ENCODE measurements at places on chromosomes 7 and 10.

DNA sequence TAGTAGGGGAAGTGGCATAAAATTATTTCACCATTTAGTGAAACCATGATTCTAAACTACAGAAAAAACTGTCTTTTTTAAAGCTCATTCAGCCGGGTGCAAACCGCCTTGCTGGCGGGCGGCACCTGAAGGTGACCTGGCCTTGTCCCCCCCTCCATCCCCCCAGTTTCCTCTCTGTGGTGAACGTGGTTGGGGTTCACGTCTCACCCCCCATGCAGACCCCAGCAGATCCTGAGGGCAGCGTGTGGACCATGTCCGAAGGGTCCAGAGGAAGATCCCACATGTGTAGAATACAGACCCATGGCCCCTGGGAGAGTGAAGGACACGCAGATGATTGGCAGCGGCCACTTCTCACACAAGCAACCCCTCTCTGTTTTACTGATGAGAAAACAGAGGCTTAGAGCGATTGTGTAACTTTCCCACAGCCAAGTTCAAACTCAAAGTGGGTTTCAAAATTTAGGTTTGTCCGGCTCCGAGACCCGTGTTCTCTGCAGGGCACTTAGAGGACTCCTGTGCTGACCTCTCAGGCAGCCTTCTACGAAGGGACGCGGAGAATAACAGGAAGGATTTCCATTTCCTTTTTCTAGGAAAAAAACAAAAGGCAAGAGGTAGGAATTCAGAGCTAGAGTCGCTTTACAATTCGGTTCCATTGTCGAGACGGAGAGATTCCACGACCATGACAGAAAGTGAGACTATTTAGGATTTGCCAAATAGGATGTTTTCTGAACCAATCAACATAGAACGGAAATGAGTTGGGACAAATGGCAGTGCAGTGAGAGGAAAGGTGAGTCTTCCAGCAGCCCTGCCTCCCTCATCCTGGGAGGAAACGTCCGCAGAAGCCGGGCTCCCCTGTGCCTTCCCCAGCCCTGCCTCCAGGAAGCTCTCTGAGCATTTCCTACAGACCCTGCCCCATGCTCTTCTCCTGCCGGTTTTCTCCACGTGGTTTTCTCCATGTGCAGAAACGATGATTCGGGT is 67.6 kb upstream of the PITRM1 start:
- DNase-seq: no peak

DNA sequence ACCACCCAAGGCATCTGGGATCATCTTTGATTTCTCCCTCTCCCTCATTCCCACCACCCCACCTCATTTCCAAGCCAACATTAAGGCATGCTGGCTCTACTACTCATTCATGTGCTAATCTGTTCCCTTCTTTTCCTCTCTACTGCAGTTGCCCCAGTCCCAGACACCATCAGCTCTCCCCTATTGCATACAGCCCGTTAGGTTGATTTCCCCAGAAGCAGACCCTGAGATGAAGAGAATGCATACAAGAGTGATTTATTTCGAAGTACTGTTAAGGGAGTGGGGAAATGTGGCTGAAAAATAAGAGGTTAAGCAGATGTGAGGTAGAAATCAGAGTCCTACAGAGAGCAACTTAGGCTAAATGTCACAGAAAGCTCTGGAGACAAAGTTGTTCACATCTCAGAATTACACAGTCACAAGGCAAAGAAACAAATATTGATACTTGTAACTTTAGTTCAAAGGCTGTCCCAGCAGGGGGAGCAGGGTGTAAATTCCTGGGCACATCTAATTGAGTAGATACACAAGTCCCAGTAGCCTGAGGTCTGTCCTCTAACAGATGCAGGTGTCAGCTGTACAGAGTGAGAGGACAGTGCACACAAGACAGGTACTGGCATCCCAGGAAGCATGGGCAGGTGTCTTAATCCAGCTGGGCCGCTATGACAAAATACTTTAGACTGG is 20.9 kb downstream of the AKR1D1 start:
- no peak for DNase-seq

DNA sequence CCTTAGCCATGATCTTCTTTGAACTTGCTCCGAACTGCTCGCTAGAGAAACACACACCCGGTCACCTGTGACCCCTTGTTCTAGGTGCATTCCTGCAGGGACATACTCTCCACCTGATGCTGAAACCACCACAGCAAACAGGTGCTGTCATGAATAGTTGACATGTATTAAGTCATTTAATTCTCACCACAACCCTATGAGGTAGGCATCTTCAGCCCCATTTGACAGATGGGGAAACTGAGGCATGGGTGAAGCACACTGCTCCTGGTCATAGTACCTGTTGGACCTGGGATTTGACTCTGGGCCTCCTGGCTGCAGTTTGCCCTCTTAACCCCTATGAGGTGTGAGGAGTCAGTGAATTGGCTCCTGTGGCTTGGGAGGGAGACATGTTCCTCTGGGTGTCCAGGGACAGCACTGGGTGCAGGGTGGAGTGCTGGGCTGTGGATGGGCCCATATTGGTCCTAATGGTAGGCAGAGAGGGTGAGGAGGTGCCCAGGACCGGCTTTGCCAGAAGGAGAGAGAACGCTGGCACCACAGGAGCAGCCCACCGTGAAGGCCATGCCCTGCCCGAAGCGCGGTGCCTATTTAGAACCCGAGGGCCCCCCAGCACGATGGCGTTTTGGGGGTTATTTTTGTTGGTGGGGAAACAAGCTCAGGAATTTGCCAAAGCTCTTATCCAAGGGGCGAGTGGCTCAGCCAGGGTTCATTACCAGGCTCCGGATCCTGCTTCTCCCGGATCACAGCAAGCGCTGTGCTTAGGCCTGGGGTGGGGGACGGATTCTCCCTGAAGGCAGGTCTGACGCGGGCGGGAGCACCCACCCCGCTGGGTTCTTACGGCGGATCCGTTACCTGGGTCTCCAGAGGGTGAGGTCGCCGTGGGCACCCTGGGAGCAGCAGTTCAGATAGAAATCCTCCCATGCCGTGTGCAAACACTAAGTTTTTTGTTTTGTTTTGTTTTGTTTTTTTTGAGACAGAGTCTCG is 52.3 kb downstream of the GLRX3 start:
- DNase-seq: no peak

DNA sequence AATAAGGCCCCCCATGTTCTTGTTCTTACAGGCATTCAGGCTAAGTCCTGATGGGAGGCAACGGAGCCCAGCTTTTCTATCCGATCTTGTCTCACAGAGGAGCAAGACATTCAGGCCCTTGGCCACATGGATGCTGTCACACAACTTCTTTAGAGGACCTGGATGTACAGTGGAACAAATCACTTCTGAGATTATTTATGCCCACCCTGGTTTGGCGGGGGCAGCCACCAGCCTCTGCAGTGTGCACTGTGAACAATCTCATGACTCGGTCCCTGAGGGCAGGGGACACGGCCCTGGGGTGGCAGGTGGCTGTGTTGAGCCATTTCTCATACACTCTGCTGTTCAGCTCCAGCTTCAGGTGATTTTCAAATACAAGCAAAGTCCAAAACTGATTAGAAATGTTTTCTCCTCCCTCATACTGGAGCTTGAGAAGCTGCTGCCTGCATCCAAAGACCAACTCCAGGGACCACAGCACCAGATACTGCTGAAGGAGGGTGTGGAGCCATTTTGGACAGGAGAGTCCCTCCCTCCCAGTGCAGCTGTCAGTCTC is 441.3 kb downstream of the GRID1 start:
- no peak for DNase-seq

- DNase-seq: no peak
These were observed 100.1 kb upstream of the FAM20C start for GRCh38 chr7:92231-92674.

GRCh38 chr7:16563281-16564022 is 36.8 kb downstream of the LRRC72 start:
- no peak for DNase-seq

DNA sequence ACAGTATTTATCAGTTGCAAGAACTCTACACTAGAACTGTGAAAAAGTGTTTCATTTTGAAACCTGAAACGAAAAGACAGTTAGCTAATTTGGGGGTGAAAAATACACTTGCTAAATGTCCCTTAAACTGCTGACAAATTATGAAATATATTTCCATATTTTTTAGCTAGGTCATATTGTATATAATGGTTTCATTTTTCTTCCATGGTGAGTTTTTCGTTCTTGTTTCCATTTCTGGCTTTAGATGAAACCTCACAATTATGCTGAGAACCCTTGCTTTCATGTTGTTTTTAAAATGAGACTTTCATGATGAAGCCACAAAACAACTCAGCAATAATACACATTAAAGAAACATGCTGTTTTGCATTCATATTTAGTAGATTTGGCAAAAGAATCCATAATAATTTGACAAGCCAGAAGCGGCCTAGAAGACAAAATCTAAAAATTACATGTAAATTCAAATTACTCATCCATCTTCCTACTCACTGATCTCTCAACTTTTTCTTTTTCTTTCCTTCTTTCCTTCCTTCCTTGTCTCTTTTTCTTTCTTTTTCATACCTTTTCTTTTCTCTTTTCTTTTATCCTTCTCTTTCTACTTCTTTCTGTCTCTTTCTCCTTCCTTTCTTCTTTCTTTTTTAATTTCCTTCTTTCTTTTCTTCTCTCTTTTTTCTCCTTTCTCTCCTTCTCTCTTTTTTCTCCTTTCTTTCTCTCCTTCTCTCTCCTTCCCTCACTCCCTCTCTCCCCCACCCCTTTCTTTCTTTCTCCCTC is 46.5 kb upstream of the ITGB8 start:
- no peak for DNase-seq

DNA sequence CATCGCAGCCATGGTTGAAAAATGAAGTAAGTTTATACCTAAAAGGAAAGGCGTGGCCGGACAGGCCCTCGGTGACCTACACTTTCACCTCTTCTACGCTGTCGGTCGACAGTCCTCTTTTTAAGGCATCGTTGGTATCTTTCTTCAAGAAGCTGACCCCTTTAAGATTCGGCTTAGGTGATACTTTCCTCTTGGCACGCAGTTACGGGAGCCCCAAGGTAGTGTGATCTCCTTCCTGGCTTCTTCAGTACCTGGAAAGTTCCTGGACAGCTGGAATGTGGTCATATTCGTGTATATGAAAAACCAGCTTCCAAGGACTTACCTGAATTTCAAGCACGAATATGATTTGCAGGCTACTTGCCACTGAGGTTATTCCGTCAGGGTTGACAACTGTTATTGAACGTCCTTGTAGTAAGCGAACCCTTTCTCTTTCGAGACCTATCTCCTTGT is 885 bp upstream of the SYPL1 start:
- no peak for DNase-seq

DNA sequence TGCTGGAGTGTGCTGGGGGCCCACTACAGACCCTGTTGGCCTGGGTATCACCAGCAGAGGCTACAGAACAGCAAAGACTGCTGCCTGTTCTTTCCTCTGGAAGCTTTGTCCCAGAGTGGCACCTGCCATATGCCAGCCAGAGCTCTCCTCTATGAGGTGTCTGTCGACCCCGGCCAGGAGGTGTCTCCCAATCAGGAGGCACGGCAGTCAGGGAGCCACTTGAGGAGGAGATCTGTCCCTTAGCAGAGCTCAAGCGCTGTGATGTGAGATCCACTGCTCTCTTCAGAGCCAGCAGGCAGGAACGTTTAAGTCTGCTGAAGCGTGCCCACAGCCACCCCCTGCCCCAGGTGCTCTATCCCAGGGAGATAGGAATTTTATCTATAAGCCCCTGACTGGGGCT is 316.2 kb downstream of the ETV1 start:
- no peak for DNase-seq

- DNase-seq: no peak
These were observed 8.1 kb downstream of the TRIM8 start for GRCh38 chr10:102652170-102652916.

GRCh38 chr7:24039991-24040624 is 243.9 kb upstream of the NPY start:
- DNase-seq: no peak

DNA sequence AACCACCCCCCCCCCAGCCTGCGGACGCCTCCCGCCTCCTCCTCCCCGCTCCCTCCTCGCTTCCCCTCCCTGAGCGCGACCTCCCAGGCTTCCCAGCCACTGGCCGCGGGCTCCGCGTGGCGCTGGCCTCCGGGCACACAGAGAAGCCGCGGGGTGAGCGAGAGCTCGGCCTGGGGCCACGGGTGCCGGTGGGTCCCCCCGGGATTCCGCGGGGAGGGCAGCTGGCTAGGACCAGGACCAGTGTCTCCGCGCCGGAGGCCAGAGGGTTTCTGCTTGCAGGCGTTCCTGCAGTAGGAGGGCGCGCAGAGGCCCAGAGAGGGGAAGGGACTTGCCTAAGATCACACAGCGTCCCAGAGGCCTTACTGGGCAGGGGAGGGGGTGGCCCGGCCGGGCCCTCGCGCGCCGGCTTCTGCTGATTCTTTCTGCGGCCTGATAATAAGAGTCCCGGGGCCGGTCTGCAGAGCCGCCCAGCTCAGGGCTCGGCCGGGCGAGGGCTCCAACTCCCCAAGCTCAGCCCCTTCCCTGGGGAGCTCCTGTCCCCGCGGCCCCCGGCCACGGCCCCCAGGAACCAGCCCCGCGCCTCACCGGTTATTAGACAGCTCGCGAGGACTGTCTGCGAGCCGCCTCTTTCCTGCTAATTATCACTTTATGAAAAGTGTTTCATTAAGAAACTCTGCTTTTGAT is 10.1 kb downstream of the UNCX start:
- DNase-seq: no peak

DNA sequence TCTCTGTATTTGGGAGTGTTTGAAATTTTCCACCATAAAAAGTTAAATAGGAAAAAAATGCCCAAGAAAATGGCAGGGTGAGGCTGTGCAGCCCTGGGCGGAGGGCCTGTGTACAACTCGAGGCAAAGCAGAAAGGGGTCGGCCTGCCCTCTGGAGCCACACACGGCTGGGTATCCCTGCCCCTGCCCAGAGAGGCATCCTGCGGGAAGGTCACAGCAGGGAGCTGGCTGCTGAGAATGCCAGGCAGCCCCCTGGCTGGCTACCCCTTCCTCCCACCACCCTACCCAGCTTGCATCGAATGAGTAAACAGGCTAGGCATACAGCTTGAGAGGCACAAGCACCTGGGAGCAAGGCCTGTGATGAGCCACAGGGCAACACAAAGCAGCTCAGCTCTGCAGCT is 46.1 kb downstream of the CAMK2B start:
- no peak for DNase-seq

DNA sequence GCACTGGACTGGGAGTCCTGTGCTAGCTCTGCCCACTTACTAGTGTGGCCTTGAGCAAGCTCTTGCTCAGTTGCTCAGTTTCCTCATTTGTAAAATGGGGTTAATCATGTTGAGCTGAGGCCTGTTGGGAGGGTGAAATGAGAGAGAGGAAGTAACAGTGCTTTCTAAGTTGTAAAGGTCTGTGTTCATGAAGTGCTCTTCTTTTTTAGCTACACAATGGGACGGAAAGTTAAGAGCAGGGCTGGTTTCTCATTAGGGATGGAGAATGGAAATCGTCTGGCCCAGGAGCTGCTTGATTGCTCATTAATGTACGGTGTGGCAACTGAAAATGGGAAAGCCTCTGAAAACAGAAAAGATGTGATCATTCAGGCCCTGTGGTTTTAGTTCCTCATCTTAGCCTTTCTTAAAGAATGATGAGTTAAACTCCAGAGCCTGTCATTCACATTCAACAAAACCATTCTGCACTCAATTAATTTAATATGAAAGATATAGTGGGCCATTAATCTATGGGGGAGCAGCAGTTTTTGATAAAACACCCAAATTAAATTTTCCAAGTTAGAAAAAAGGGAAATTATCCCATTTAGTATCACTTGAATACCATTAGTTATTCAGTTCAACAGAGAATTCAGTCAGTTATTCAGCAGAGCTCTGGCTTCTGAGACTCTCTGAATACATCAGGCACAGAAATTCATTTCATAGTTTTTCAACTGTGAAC is 60.5 kb downstream of the SH2D4B start:
- no peak for DNase-seq

GRCh38 chr10:85668522-85668921 is 698.1 kb downstream of the GRID1 start:
- no peak for DNase-seq

GRCh38 chr7:140316165-140316661 is 82.1 kb downstream of the SLC37A3 start:
- no peak for DNase-seq

Measured in activated gamma-delta T cell (primary cell).